Activated CD8-positive, alpha-beta T cell treated with anti-CD3 and anti-CD28 coated beads for 36 hours (primary cell): ENCODE measurements at places on chromosomes 4 and X. TPM values are rescaled to one million over a fixed set of nuclear protein-coding genes. Genes with fewer than 3 reads are reported as not detected.

- DNase-seq, result no peak
Observed at GRCh38 chr4:125689805-125690204, 375.1 kb downstream of the FAT4 start.

DNA sequence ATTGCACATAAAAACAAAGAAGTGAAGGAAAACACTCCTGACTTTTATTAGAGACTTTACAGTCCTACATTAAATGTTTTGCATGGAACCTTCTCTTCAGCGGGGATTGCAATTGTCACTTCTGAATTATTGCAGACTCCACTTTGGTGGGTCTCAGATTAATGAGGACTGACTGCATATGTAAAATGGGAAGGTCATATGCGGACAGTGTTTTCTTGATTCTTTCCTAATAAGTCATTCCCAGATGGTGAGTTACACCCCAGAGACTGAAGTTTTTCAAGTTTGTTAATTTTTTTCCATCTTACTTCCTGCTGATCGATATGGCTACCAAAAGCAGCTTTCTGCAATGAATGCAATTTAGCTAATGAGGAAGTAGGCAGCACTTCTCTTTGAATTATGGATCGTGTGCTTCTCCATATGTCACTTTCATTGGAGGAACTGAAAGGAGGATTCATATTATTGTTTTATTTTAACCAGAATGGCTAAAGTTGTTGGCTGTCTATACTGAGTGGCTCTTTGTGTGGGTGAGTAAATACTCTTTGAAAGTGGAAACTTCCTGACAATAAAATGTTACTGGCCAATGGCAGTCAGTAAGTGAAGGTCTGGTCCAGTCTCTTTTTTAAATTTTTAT is 119.3 kb upstream of the CLNK start:
- DNase-seq, result no peak

DNA sequence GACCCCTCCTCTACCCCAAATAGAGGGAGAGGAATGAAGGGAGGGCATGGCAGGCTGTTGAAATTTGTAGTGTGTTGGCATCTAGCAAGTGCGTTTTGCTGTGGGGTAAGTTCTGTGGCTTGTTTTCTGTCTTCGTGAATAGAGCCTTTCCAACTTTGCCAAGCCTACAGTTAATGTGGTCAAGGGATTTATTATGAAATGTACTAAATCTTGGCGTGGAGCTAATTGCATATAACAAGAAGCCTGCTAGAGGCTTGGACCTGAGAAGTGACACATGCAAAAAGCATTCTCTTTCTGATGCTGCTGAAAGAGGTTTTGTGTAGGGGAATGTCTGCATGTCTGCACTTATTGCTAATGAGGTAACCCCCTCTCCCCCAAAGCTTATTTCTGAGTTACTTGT is 132.2 kb downstream of the BMPR1B start:
- no peak for DNase-seq

GRCh38 chr4:138458751-138459150 is 216.6 kb upstream of the SLC7A11 start:
- DNase-seq, result no peak

GRCh38 chr4:1856943-1857699 is 1.2 kb upstream of the LETM1 start:
- DNase-seq, result no peak

DNA sequence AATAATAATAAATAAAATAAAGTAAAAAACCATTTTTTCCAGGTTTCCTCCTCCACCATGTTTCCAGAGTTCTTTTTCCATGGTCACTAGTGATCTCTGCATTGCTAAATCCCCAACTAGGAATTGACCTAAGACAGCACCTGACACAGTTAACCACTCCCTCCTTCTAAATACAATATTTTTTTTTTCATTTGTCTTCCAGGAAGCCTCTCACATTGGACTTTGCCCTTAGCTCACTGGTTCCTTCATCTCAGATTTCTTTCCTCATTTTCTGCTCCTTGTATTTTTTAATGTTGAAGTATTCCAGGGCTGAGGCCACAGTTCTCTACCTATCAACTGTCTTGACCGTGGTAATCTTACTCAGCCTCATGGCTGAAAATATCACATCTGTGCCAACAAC is 187.3 kb upstream of the FAM241A start:
- no peak for DNase-seq

Gene DTHD1
- 1.2 TPM for total RNA-seq

Gene GLUD2
- total RNA-seq, result 0.56 TPM
